Uterus (tissue), 4 donors: ENCODE measurements at places on chromosomes 1 and 21.

- DNase-seq = no peak
- no peaks in the 10 kb centered on the region for H3K27me3 ChIP-seq
- H3K4me3 ChIP-seq = no peak overlapping the region
- H3K36me3 ChIP-seq = no peaks in the 10 kb centered on the region
Measured at GRCh38 chr1:197305925-197306324, 37.9 kb downstream of the CRB1 start.

DNA sequence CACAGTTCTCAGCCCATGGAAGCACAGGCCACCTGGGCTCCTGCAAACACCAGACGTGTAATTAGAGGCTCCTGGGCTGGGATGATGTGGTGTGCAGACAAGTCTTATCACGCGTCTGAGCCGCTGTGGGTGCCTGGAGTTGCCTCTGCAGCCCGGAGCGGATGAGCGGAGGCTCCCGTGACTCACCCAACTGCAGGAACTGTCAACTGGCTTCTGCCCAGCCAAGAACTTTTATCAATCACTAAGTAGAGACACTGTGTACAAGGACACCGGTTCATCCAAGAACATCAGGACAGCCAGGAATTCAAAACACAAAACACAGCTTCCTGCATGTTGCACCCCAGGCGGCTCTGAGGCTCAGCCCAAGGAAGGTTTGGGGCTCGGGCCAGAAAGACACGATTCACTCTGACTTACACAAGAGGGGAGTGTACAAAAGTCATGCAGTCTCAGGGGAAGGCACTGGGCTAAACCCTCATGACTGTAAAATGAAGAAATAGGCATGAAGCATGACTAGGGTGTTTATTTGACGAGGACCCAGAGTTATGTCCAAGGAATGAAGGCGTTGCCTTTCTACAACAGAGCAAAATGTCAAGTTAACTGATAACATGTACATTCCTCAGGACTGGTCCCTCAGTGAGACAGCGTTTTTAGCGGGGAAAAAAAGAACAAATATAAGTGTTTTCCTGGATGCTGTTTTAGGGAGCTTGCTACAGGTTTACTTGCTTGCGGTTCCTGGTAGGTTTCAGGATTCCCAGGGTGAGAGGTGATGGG is 21.1 kb downstream of the ERRFI1 start:
- no peak overlapping the region for H3K4me3 ChIP-seq
- peaks cover 6% of the 10 kb centered on the region for H3K4me1 ChIP-seq
- DNase-seq = peak; percentile 96
- H3K27me3 ChIP-seq = no peaks in the 10 kb centered on the region

- no peaks in the 10 kb centered on the region for H3K27me3 ChIP-seq
- H3K4me3 ChIP-seq = no peak overlapping the region
- H3K27ac ChIP-seq = no peak overlapping the region
- H3K36me3 ChIP-seq = no peaks in the 10 kb centered on the region
- DNase-seq = no peak
Measured at GRCh38 chr1:212440419-212440818, 7.7 kb downstream of the NENF start.

- no peaks in the 10 kb centered on the region for H3K36me3 ChIP-seq
- DNase-seq = no peak
- no peaks in the 10 kb centered on the region for H3K27me3 ChIP-seq
- H3K4me3 ChIP-seq = no peak overlapping the region
- no peaks in the 10 kb centered on the region for H3K4me1 ChIP-seq
Measured at GRCh38 chr1:245788886-245789285, 634.1 kb downstream of the KIF26B start.

DNA sequence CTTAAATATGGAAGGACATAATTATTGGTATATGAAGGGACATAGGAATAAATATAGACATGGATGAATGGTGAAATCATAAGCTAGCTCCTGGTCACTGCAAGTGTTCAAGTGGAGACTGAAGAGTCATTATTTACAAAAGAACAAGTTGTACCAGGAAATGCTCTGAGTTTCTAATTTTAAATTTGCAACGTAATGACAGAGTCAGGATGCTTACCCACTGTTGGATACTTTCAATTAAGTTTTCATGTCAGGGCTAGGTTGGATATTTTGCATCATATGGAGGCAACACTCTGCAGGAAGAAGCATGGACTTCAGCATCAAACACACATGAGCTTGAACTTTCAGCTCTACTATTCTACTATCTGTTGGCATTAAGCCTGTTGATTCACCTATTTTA is 499.6 kb upstream of the C1orf87 start:
- no peak overlapping the region for H3K4me3 ChIP-seq
- no peaks in the 10 kb centered on the region for H3K27me3 ChIP-seq
- no peaks in the 10 kb centered on the region for H3K4me1 ChIP-seq

- H3K4me1 ChIP-seq = no peaks in the 10 kb centered on the region
- DNase-seq = no peak
- no peaks in the 10 kb centered on the region for H3K36me3 ChIP-seq
Measured at GRCh38 chr21:45470087-45470515, 65.1 kb downstream of the COL18A1 start.
